ENCODE measurements at places on chromosomes 12 and 14.

DNA sequence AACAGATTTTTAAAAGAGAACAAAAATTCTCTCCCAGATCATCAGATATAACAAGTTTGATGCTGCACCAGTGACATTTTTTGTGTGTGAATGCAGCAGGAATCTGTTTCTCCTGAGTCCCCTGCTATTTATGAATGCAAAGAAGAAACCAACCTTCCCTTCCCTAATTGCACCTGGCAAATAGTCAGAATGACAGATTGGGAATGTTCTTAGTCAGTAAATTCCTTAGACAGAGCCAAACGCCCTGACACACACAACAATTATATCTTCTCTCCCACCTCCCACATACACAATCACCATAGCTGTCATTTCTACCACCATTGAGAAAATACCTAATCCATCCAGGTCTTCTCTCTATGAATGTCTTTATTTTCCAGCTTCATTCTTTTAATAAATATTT is 174.4 kb downstream of the ALG10B start:
- DNase-seq = no peak

- no peak for DNase-seq
These were observed 74.8 kb upstream of the MGAT4C start for GRCh38 chr12:86331012-86331411.

DNA sequence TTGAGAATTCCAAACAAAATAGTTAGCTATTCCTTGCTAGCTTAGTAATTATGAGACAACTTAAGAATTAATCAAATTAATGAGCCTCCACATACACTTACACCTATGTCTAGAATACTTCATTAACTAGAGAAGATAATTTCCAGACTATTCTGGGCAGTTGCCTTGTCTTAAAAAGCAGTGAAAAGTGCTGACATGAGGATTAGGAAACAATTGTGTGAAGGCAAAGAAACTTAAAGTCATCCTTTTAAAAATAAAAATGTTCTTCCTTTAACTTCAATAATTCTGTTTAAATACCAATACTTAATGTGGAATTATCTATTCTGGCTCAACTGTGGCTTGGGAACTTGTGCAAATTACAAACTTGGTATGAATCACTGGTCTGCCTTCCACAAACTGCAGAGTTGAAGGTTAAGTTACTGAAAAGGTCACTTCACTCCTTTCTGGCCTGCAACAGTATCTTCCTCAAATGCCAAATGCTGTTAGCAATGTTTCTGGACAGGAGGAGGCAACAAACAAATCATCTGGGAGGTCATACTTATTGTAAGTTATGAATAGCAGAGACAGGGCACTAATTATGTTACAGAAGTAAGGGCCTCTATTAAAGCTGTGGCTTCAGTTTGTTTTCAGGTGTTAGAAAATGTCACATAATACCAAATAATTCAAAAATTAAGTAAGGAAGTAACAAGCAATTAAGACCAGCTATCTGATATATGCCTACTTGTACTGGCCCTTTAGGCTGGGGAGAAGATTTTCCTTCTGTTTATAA is 19.2 kb downstream of the PPTC7 start:
- DNase-seq = no peak

DNA sequence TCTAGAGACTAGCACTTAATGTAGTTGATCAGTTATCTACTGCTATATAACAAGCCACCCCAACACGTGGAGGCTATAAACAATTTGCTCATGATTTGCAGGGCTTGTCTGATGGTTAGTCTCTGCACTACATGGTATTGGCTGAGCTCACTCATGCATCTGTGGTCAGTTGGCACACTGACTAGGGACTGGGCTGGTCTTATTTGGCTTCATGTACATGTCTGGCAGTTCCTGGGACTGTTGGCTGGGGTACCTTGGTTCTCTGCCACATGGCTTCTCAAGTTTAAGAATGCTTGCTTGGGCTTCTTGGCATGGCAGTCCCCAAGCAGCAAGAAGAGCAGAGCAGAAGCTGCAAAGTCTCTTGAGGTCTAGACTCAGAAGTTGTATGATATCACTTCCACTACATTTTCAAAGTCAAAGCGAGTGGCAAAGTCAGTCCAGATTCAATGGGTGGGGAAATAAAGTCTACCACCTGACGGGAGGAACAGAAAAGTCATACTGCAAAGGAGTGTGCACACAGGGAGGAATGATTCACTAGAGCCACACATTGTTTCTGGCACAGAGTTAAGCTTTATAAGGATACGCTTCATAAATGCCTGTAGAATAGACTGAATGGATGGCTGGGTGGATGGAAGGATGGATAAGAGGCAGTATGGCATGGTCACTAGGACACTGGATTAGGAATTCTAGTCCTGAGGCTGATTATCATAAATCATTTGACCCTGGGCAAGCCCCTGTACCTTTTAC is 44.8 kb upstream of the PTHLH start:
- no peak for DNase-seq

Data from activated naive CD4-positive, alpha-beta T cell (primary cell).